Stimulated activated CD4-positive, alpha-beta T cell treated with anti-CD3 and anti-CD28 coated beads, Interleukin-4, amount 100 ng/mL, for 4 hours (primary cell): ENCODE measurements at places on chromosomes 1 and 21.

DNA sequence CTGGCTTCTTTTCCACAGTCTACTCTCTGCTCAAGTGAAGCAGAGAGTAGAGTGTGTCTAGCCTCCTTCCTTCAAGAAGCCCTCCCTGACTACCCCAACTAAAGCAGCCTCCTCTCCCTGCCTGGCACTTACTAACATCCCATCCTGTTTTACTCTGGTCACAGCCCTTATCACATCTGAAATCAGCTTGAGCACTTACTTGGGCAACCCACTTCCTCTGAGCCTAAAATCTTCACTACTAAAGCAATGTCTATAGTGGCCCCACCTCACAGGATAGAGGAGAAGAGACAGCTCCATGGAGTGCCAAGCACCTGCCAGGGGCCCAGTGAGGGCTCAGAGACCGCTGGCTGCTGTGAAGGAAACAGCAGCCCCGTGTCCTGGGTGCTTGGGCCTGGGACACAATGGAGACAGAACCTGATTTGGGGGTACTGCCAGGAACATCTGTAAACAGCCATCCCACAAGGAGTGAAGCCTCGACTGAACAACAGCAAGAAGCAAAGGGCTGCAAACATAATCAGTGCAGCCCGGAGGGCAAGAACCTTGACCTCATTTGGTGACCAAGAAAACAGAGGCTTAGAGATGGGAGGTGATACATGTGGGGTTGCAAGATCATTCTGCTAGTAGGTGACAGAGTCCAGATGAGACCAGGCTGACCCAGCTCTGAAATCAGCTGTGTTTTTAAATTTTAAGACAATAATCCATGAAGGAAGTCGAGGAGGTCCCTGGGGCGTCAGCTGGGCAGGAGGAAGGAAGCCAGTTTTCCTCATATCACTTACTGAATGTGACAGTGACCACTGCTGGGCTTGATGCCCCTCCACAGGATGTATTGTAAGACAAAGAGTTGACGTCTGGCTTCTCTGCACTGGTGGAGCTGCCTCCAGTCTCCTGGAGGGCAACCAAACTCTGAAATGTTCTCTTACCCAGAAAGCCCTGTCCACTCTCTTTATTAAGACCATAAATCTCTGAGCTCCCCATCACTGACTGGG is 710.6 kb downstream of the MATN1 start:
- DNase-seq, result no peak

- DNase-seq, result no peak
Observed at GRCh38 chr1:214717351-214717750, 114.4 kb downstream of the CENPF start.

GRCh38 chr21:44535963-44536362 is 4.0 kb downstream of the KRTAP10-1 start:
- DNase-seq, result no peak

- DNase-seq, result no peak
Observed at GRCh38 chr1:206737729-206738201, 32.8 kb upstream of the IL19 start.

GRCh38 chr21:42061195-42061985 is 9.7 kb upstream of the UMODL1 start:
- no peak for DNase-seq

DNA sequence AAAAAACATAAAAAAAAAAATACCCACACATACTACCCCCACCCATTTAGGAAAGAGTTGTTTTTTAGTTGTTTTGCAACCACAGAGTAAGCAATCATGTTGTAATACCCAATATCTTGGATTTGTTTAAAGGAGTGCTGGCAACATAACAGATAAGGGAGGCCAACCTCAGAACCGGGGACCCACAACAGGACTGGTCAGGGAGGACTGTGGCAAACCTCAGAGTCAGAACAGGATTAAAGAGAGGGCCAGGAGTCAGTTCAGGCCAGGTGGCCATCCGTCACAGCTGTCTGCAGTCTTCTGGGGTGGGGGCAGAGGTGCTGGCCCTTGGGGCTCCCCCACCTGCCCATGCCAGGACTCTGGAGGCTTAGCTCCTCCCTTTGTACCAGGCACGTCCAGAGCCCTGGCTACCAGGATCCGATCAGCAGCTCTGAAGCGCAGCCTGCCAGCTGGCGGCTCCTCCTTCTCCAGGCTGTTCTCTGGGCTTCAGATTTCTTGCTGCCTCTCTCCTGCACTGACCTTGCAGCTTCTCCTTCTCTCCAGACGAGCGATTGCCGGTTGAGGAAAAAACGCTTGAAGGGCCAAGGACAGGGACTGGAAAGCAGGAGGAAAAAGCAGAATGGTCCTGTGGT is 7.9 kb downstream of the H6PD start:
- no peak for DNase-seq

- DNase-seq, result no peak
Observed at GRCh38 chr1:3105167-3105863, 36.3 kb downstream of the PRDM16 start.

DNA sequence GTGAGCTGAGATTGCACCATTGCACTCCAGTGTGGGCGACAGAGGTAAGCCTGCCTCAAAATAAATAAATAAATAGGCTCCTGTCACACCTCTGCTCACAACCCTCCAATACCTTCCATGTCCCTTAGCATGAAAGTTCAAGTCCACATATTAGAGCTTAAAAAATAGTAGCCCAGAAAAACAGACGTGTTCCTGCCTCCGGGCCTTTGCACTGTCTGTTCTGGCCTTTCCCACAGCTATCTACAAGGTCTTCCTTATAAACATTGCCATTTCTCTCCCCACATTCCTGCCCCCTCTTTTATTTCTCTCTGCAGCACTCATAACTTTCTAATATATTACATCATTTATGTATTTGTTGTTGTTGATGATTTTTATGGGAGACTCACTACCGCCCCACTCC is 85.6 kb upstream of the CASZ1 start:
- DNase-seq, result no peak

DNA sequence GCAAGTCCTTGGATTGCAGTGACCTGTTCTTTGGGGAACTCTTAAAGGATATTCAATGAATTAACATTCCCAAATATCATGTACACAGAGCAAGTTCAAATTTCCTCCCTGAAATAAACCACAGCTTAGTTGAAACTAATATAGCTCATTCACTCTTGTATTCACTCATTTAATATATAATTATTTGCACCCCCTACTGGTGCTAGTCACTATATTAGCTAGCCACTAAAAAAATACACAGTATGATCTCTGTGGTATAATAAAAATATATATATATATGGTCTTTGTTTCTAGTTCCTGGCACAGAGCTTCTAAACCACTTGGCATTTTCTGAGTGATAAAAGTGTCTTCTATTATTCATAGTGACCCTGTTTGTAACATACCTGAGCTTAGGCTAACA is 177.3 kb upstream of the LYPLAL1 start:
- no peak for DNase-seq

DNA sequence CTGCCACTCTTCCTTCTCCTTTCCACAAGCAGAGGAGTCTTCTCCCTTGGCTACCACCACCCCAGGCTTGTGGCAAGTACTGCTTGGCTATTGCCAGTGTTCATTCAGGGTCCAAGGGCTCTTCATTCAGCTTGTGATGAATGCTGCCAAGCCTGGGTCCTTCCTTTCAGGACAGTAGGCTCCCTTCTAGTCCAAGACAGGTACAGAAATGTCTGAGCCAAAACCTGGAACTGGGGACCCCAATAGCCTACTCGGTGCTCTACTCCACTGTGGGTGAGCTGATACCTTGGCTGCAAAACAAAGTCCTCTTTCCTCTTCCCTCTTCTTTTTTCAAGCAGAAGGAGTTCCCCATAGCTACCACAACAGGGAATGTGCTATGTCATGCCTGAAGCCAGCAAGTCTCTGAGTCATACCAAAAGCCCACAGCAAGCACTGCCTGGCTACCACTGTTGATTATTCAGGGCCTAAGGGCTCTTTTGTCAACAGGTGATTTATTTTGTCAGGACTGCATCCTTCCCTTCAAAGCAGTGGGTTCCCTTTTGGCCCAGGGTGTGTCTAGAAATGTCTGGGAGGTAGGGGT is 268.9 kb downstream of the HHAT start:
- DNase-seq, result no peak

DNA sequence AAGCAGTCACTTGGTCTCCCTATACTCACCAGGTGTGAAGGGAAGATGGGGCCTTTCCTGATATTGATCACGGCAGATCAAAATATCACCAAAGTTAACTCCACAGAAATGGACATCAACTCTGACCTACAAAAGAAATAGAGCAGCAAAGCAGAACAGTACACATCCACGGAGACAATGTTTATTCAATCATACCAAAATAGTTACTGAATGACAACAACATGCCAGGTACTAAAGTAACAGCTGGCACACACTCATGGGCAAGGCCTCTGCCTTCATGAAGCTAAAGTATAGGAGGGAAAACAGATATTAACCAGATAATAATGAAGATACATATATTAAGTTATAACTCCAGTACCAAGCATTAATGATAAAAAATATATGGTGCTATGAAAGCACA is 59.2 kb upstream of the RASAL2 start:
- no peak for DNase-seq

DNA sequence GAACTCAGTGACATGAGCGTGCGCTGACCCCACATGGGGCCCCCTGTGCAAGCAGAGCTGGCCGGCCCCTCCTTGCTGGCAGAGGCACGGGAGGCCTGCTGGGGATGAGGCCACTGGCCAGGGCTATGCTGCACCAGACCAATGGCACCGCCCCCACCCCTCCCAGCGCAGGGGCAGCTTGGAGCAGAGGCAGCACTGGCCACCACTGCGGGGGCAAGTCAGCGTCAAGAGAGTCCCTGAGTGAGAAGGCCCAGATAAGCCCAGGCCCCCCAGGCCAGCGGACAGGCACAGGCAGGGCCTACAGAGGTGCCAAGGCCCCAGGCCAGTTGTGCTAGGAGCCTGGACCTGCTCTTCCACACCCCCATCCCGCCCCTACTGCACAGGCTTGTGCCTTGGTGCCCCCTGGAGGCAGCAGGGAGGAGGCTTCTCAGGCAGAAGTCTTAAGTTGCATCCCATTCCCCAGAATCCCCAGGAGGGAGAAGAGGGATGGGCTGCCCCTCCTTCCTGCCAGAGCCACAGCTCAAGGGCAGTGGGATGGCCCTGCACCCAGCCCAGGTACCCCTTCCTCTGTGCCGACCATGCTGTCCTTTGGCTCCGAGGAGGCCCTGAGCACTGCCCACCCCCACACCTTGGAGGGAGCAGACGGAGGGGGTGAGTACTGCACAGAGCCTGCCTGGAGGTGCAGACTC is 35.8 kb downstream of the EPHX1 start:
- DNase-seq, result peak; percentile 28

- DNase-seq, result no peak
Observed at GRCh38 chr1:208432346-208432745, 188.2 kb upstream of the PLXNA2 start.

GRCh38 chr21:34201001-34201400 is 127.6 kb downstream of the MRPS6 start:
- no peak for DNase-seq

- no peak for DNase-seq
Observed at GRCh38 chr1:66777831-66778230, 23.2 kb downstream of the INSL5 start.

GRCh38 chr1:246142320-246142893 is 364.7 kb downstream of the SMYD3 start:
- no peak for DNase-seq

DNA sequence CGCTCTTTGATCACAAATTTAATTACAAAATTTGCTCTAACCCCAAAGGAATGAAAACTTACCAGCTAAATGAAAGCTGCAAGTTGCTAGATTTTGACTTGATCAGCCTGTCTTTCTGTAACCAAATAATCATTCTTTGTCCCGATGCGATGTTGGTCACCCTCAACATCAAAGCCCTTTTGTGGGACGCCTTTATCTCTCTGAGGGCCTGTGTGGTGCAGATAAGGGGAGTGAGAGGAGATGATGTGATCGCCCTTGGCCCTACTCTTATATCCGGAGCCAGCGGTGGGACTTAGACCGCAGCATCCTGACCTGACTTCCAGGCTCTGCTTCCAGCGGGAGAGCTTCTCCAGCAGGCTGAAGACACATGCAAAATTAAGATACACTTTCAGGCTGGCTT is 19.3 kb upstream of the UMODL1 start:
- DNase-seq, result no peak

- no peak for DNase-seq
Observed at GRCh38 chr1:36108314-36108713, 16.7 kb downstream of the COL8A2 start.

DNA sequence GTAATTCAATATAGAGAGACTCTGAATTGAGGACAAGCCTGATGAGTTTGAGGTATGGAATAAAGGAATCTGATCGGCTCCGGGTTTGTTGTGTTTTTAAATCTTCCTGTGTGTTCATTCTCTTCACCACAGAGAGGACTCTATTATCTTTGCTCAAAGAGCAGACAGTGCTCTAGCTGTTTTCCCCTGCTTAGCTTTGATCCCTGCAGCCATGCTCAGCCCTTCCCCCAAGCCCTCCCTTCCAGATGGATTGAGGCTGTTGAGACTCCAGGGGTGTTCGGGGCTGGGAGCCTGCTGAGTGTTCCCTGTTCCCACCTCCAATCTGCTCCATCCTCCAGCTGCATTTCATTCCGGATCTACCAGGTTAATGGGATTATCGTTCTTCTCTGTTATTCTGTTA is 74.2 kb upstream of the CXADR start:
- DNase-seq, result no peak

DNA sequence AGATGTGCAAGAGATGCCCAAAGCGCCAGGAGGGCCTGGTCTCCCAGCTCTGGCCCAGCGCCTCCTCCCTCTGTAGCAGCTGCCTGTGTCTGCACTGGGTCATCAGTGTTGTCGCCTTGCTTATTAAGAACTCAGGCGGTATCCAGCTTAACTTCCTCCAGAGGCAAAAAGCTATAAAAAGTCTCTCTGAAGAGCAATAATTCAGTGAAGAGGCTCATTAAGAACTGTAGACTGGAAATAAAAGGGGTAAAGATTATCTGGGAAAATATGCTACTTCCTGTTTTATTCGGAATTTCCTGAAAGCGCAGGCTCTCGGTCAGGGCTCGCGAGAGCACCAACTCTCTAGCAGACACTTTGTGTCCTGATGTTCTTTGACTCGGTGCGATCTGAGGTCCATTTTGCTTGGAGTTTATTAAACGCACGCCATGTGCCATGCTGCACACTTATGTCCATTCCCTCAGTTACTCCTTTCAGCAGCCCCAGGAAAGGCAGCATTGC is 70.4 kb downstream of the MRPS6 start:
- no peak for DNase-seq

GRCh38 chr1:85846706-85847105 is 138.5 kb upstream of the ZNHIT6 start:
- no peak for DNase-seq

GRCh38 chr1:198416296-198416695 is 124.2 kb downstream of the ATP6V1G3 start:
- no peak for DNase-seq

DNA sequence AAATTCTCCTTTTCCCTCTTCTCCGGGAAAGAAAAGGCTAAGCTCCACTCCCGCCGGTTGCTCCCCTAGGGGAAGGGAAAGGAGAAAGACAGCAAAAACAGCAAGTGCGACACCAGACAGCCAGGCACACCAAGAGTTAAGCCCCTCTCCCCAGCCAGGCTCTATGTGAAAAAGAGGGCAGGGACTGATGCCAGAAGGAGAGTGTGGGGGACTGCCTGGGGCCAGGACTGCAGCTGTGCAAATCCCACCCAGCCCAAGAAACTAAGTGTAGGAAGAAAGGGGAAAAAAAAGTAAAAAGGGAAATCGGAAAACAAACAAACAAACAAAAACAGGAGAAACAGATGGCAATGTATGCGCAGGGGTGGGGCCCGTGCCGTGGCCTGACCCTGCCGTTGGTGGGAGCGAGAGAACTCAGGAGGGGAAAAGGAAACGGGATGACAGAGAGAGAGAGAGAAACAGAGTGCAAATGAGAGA is 27.7 kb upstream of the FMO1 start:
- no peak for DNase-seq

- DNase-seq, result no peak
Observed at GRCh38 chr1:153071511-153071910, at the start of gene SPRR2B. TSS of gene SPRR2B (minus strand) at chr1:153071611. CDS start at chr1:153070839, 772 bp downstream.
